ENCODE measurements at places on chromosomes 5 and 9. TPM values are rescaled to one million over a fixed set of nuclear protein-coding genes. Genes with fewer than 3 reads are reported as not detected.

The SPINK4 gene
- not detected for total RNA-seq

The FBP2 gene
- not detected for total RNA-seq

The PCDHGA6 gene
- 0.07 TPM for total RNA-seq

The VAV2 gene
- total RNA-seq = 33.2 TPM

The TEX48 gene
- total RNA-seq = not detected

The SV2C gene
- not detected for total RNA-seq

The IL17B gene
- total RNA-seq = 0.81 TPM

The PLCXD3 gene
- total RNA-seq = not detected

DNA sequence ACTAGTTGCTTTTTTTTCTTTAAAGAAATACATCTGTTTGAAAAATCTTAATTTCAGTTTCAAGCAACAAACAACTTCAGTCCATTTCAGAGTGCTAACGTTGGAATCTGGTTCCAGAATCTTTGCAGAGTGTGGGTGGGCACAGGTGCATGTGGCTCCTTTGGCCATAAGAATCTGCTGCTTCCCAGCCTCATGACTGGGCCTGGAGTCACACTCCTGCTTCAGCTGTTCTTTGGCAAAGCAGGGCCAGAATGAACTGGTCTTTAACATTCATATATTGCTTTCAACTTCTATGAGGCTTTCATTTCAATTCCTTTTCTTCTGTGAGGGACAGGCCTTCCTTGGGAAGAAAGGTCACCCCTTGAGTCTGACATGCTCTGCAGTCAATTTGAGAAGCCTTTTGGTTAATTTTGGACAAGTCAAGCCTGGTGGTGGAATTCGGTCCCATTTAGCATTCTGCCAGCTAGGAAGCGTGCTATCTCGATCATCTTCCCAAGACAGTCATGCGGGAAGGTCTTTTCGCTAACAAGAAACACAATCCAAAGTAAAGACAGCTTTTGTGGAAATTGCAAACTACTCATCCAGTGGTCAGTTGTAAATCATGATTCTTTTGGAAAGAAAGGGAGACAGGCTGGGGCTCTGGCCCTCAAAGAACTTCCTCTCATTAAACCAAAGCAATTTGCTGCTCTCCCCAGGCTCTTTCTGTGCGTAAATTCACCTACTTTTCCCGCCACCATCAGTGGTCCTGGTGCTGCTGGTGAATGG, 55.2 kb downstream of the SLC1A3 start:
- no peak for DNase-seq

DNA sequence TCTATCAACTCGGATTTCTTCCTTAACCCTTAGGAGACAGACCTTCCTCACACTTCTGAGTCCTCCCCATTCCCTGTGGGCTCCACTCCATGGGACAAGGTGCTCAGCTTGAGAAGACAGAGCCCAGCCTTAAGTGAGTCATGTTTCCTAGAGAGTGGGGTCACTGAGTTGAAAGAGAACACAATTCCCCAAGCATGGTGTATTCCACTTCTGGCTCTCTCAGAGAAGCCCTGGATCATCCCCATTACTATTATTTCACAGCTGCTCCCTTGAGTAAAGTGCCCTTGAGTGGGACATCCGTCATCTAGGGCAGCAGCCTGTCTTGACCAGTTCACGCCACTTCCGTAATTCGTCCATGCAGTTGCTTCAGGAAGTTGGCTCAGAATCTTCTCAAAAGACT, 604.8 kb downstream of the BNC2 start:
- no peak for DNase-seq

- DNase-seq = no peak
These were observed 167.6 kb downstream of the ASTN2 start for GRCh38 chr9:117247266-117247665.

DNA sequence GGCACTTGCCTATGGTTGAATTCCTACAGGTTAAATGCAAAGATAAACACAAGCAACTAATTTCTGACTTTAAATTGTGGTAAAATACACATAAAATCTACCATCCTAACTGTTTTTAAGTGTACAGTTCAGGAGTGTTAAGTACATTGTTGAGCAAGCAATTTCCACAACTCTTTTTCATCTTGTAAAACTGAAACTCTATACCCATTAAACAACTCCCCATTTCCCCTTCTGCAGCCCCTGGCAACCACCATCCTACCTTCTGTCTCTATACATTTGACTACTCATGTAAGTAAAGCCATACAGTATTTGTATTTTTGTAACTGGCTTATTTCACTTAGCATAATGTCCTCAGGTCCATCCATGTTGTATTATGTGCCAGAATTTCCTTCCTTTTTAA, 38.5 kb upstream of the STX17 start:
- DNase-seq = no peak

DNA sequence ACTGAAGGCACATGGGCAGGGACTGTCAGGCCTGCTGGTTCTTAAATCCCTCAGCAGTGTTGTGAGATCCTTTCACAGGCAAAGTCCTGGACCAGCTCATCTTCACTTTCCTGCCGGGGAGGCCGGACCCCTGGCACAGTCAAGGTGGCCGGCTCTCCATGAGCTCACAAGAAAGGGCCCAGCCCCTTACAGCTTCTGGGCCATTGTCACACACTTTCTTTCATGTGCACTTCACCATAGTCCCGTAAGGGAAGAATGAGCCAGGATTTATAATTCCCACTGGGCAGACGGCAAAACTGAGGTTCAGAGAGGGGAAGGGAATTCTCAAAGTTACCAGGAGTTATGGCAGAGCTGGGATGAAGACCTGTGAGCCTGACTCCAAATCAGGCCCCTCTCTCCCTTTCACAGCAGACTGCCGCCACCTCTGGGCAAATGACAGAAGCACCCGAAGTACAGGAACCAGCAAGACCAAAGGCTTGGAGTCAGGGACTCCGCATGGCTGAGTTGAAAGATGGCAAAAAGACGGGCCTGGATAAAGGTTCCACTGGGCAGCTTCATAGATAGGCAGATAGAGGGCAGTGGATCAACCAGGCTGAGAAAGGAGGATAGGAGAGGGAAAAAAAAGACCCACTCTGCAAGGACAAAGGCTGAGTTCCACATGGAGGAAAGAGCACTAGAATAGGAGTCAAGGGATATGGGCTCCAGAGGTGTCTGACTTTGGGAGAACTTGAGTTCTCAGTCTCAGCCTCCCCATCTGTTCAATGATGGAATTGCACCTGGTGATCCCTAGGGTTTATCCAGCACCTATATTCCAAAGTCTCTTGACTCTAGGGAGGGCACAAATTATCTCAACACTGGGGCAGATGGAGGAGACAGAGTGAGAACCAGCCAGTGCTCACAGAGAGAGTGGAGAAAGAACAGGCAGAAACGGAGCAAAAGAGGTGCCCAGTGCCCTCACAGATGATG, 128.7 kb downstream of the PAX5 start:
- no peak for DNase-seq

All from HCT116 (cell line).